Activated T-cell treated with anti-CD3 and anti-CD28 coated beads, Interleukin-2, amount 50 U/mL, for 24 hours (primary cell): ENCODE measurements at places on chromosomes 12 and 14.

DNA sequence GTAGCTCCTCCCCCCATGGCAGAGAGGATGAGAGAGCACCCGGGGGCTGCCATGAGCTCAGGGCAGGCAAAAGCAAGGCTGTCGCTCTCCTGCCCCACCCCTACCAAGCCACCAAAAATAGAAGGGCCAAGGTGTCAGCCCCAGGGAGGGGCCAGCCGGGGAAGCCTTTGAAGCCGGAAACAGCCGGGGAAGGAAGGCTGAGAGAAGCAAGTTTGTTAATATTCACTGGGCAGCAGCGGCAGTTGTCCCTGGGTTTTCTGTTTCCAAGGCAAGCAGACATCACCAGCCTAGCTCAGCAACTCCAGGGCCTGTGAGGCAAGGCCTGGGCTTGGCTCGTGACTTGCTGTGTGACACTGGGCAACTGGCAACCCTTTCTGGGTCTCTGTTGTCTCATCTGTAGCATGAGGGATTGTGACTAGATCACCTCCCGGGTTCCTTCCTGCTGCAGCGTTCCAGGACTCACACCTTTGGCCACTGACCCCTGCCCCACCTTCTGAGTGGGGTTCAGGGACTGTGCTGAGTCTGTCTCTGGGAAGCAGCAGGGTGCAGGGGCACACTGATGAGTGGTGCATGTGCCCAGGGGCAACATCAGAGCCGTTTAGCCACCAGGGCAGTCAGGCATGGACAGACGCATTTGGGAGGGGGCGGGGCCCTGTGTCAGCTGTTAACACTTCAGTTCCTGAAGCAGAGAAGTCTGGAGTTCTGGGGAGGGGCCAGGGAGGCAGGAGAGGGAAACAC, 24.3 kb downstream of the SYNDIG1L start:
- peak; percentile 66 for DNase-seq

DNA sequence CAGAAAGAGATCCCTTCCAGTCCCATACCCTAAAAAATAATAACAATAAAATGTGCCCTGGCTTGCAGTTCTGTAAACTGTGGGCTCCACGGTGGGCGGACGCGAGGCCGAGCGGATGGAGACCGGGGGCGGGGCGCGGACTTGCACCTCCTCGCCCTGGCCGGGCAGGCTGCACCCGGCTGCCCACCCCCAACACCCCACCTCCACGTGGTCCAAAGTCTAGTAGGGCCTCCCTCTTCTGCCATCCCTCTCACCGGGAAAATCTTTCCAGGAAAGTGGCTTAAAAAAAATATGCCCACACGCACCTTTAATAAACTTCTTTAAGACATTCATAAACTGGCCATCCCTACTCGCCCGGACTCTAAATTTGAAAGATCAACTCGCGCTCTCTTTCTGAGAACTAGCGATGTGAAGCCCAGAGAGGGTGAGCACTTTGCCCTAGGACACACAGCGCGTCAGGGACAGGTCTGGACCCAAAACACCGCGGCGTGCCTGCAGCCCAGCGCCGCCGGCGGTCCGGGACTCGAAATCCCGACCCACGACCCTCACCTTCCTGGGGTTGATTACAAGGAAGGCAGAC, 1.9 kb upstream of the BCL11B start:
- peak; percentile 76 for DNase-seq

- DNase-seq = no peak
Observed at GRCh38 chr14:100862277-100862676, 36.4 kb downstream of the MEG3 start.

GRCh38 chr12:116744766-116745165, 6.7 kb downstream of the RNFT2 start:
- DNase-seq = no peak

DNA sequence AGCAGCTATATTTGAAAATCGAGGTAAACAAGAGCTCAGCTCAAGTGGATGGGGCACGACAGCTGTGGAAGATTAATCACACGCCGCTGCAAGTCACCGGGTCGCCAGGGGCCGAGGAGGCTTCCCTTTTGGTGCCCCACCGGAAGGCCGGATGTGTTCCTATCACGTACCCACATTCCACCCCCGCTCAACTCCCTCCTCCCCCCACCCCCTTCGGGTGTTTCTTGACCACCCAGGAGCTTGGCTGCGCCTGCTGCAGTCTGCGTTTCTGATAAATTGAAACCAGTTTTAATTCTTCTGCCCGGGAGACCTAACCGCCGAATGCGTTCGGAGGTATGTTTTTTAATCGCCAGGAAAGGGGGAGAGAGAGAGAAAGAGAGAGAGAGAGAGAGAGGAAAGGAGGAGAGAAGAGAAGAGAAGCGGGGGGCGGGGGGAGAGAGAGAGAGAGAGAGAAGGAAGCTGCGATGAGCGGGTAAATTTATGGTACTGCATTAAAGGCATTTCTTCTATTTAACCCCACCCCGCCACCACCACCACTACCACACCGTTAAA, 1.8 kb downstream of the SLC8A3 start:
- DNase-seq = no peak

DNA sequence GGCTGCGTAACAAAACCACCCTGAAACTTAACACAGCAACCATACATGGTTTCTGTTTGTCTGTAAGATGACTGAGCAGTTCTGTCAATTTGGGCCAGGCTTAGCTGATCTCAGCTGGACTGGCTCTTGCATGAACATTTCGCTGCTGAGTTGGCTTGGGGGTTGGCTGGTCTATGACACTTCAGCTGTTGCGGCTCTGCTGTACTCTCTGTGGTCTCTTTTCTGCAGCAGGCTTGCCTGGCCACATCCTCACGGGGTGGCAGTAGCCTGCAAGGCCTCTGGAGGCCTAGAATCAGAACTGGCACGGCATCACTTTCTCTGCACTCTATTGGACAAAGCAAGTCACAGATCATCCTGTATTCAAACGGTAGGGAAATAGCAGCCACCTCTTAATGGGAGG, 216.2 kb downstream of the BCL11B start:
- DNase-seq = peak; percentile 62

DNA sequence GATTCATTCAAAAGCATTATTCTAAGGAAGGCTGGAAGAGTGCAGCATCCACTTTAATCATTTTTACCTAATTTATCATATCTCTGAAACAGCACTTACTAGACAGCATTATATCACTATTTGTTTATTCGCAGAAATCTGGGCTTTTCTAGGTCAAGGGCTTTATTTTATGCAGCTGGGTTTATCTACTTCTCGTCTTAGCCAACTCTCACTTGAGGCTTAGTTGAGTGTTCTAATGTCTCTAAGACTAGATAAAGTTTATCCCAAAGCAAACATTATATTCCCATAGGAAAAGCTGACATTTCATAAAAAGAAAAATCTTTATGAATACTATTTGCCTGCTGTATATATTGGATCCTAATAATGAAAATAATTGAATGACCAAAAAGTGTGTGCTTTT, 720.8 kb upstream of the FLRT2 start:
- no peak for DNase-seq
